ENCODE measurements at places on chromosomes 5 and 9. TPM values are rescaled to one million over a fixed set of nuclear protein-coding genes. Genes with fewer than 3 reads are reported as not detected.

CNTLN gene
- 5.4 TPM for total RNA-seq

SPATA31E1 gene
- total RNA-seq: not detected

EDIL3 gene
- under 0.01 TPM for total RNA-seq

ZNF483 gene
- 1.6 TPM for total RNA-seq

PGM5 gene
- total RNA-seq: 48.9 TPM

CCDC192 gene
- not detected for total RNA-seq

FBP2 gene
- not detected for total RNA-seq

PCDHGC5 gene
- total RNA-seq: 0.51 TPM

RETREG1 gene
- not detected for total RNA-seq

ELOVL7 gene
- 0.51 TPM for total RNA-seq

ROPN1L gene
- total RNA-seq: 2.2 TPM

ANKRD31 gene
- under 0.01 TPM for total RNA-seq

PRUNE2 gene
- total RNA-seq: 10.8 TPM

ADCY2 gene
- not detected for total RNA-seq

FAM221B gene
- total RNA-seq: not detected

C9 gene
- under 0.01 TPM for total RNA-seq

GDF9 gene
- total RNA-seq: not detected

SLC6A3 gene
- not detected for total RNA-seq

PHYHD1 gene
- total RNA-seq: 0.26 TPM

DNM1 gene
- 0.13 TPM for total RNA-seq

MCCC2 gene
- 29.2 TPM for total RNA-seq

ALDH1A1 gene
- 2,886 TPM for total RNA-seq

RNF208 gene
- total RNA-seq: under 0.01 TPM

MYORG gene
- 3.2 TPM for total RNA-seq

KCNN2 gene
- total RNA-seq: 3.4 TPM

FCN2 gene
- total RNA-seq: not detected

NTRK2 gene
- total RNA-seq: not detected

MARCOL gene
- not detected for total RNA-seq

NEURL1B gene
- 3.5 TPM for total RNA-seq

SUB1 gene
- total RNA-seq: 74.2 TPM

SLCO6A1 gene
- total RNA-seq: not detected

SIT1 gene
- not detected for total RNA-seq

SOX30 gene
- not detected for total RNA-seq

BHMT2 gene
- total RNA-seq: 6.2 TPM

SSBP2 gene
- total RNA-seq: 21.7 TPM

ANKS6 gene
- 13.8 TPM for total RNA-seq

DMRT3 gene
- total RNA-seq: not detected

TAF11L5 gene
- total RNA-seq: not detected

ENTREP1 gene
- 4.6 TPM for total RNA-seq

MRPS2 gene
- total RNA-seq: 11.3 TPM

PCDHA1 gene
- not detected for total RNA-seq

MYO10 gene
- 76.5 TPM for total RNA-seq

CDKN2A gene
- total RNA-seq: 4.2 TPM

NADK2 gene
- 15.4 TPM for total RNA-seq

KIAA0825 gene
- 1.4 TPM for total RNA-seq

PRSS3 gene
- total RNA-seq: 12.8 TPM

ADRA1B gene
- total RNA-seq: under 0.01 TPM

CCDC152 gene
- 0.13 TPM for total RNA-seq

VCP gene
- 563 TPM for total RNA-seq

UNC5A gene
- total RNA-seq: 0.26 TPM

SPINK7 gene
- not detected for total RNA-seq

GMCL2 gene
- total RNA-seq: not detected

MYMK gene
- not detected for total RNA-seq

PDZD2 gene
- total RNA-seq: 1.2 TPM

TXN gene
- 252 TPM for total RNA-seq

IFNA6 gene
- not detected for total RNA-seq
